ENCODE measurements at places on chromosomes 5 and 9. TPM values are rescaled to one million over a fixed set of nuclear protein-coding genes. Genes with fewer than 3 reads are reported as not detected.

- no peak overlapping the region for H3K4me3 ChIP-seq
- peak overlapping the region; percentile 10 for H3K27ac ChIP-seq
- no peaks in the 10 kb centered on the region for H3K27me3 ChIP-seq
- peaks cover 19% of the 10 kb centered on the region for H3K4me1 ChIP-seq
- peak; percentile 52 for DNase-seq
These were observed 80.0 kb upstream of the TRIO start for GRCh38 chr5:14063138-14063537.

DNA sequence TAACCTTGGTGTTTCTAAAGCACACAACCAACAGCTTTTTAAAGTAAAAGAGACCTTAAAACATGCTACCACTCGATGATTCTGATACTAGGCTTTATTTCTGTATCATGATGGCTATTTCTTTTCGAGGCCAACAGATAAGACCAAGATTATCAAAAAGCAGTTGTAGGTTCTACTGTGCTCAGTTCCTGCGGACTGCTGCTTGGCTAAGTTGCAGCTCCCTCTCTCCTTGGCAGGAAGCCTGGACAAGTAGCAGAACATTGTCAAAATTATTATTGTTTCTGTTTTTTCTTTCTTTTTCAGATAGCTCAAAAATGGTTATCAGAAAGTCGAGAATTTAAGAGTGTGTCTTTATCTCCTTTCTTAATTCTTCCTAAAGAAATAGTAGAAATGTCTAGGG, 607.6 kb downstream of the PTPRD start:
- no peaks in the 10 kb centered on the region for H3K36me3 ChIP-seq
- H3K27ac ChIP-seq: no peak overlapping the region
- DNase-seq: no peak
- H3K27me3 ChIP-seq: no peaks in the 10 kb centered on the region
- no peak overlapping the region for H3K4me3 ChIP-seq
- H3K4me1 ChIP-seq: no peaks in the 10 kb centered on the region

- H3K4me3 ChIP-seq: no peak overlapping the region
- H3K4me1 ChIP-seq: no peaks in the 10 kb centered on the region
- no peaks in the 10 kb centered on the region for H3K36me3 ChIP-seq
- H3K27me3 ChIP-seq: no peaks in the 10 kb centered on the region
These were observed 16.2 kb upstream of the FSD1L start for GRCh38 chr9:105431424-105432246.

Gene HBEGF
- 272 TPM for total RNA-seq

- peak; percentile 29 for DNase-seq
- no peak within 1 kb of the TSS for H3K27ac ChIP-seq
- no peaks in the 10 kb centered on the region for H3K36me3 ChIP-seq
- peak within 1 kb of the TSS; percentile 62 for H3K4me3 ChIP-seq
- no peaks in the 10 kb centered on the region for H3K4me1 ChIP-seq
These were observed at the start of gene RGS7BP for GRCh38 chr5:64505769-64506566. Gene RGS7BP, plus strand, starts transcription at chr5:64506015. Its CDS starts 610 bp downstream, at chr5:64506625.

DNA sequence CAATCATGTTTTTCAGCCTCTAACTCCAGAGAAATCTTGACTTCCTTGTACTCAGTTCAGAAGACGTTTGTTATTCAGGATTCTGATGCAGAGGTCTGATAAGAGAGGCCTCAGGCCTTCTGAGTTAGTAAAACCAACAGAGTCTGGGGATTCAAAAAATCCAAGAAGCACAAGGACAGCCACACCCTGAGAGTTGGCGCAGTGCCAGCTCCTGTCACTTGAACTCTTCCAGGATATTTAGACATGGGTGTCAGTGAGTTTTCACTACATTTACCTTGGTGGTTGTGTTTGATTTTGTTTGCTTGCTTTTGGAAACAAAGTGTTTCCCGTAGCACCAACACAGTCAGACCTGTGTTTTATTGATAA, 41.6 kb upstream of the PDE8B start:
- H3K27ac ChIP-seq: no peak overlapping the region
- DNase-seq: no peak
- H3K27me3 ChIP-seq: no peaks in the 10 kb centered on the region
